CD4-positive, alpha-beta T cell treated with Interleukin-2 at 100 ng/mL for 4 hours (primary cell): ENCODE measurements at places on chromosomes 16 and 17.

- DNase-seq: no peak
Measured at GRCh38 chr17:1793447-1793806, 31.6 kb downstream of the SERPINF1 start.

DNA sequence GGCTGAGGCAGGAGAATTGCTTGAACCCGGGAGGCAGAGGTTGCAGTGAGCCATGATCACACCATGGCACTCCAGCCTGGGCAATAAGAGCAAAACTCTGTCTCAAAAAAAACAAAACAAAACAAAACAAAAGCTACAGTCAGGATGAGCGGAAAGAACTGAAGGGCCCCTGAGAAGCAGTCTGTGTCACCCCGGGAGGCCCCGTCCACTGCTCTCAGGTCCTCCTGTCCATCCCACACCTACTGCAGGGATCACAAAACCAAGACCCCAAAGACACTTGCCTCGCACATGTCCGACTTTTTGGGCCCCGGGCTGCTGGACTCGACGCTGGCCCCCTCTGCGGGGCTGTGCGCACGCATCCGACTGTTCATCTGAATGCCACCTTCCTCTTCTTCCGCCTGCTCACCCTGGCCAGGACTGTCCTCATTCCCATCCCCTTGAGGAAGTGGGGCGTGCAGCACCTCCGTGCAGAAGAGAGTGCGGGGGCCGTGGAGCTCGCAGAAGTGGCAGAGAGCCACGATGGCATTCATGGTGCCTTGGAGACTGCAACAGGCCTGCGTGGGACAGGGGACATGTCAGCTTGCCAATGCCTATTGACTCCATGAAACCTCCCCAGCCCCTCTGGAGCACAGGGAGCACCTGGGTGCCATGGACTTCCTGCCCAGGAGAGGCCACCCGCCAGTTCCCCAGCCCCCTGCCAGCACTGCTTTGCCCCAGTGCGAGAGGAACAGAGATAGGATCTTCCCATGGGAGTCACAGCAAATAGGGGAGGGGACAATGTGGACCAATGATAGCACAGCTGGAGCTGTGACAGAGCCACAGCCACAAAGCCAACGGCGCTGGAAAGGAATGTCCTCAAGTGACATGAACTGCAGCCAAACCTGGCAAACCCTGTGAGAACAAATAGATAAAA lies 9.1 kb downstream of the FLCN start:
- no peak for DNase-seq

- no peak for DNase-seq
Measured at GRCh38 chr16:73794994-73795393, 501.6 kb upstream of the PSMD7 start.

GRCh38 chr16:85626191-85626981 lies 13.3 kb downstream of the GSE1 start:
- no peak for DNase-seq

DNA sequence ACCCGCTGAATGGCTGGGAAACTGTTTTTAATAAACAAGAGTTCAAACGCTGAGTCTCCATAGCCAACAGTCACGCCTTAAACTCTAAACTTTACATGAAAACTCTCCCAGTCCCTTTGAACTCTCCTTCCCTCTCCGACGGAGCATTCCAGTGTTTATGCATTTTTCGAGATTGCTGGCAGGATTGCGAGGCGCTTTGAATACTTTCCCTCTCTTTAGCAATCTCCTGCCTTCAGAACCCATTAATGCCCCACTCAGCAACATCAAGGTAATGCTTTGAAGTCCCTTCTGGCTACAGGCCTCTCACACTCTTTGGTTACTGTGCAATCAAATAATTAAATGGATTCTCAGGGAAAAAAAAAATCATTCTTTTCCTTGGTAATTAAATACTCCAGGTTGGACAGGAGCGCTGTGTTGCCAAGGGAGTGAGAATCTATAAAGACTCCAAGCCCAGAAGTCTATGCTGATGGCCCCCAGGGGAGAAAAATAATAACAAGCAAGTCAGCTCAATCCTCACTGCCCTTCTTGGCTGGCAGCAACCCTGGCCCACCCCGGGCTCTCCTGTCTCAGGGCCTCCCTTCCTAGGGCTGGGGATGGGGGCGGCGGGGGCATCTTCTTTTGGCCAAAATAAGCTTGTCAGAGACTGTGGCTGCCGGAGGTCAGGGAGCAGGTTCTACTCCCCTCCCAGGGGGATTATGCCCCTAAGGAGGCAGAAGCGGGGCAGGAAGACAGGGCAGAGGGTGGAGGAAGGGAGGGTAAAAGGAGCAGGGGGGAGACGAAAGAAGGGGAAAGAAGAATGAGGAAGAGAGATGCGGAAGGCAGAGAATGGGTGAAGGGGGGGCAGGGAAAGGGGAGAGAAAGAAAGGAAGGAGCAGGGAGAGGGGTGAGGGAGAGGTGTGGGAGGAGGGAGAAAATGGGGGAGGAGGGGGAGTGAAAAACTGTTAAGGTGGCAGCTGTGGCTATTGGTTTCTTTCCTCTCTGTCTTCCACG lies 45.2 kb downstream of the AXIN2 start:
- no peak for DNase-seq

DNA sequence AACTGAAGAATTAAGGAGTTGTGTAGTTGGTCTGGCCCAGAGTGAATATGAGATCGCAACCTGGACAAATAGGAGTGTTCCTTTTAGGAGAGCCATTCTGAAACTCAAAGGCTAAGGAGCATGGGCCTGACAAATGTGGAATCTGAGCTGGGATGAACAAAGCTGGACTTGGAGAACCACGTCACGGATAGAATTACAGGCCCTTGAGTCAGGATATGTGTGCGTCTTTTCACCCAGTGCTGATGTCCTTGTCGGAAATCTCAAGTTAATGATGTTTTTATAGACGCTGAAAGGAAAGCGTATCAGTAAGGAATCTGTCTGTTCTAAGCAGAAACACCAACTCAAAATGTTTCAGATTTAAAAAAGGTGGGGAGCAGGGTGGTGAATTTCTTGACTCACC lies 173.8 kb upstream of the ZKSCAN2 start:
- DNase-seq: no peak

DNA sequence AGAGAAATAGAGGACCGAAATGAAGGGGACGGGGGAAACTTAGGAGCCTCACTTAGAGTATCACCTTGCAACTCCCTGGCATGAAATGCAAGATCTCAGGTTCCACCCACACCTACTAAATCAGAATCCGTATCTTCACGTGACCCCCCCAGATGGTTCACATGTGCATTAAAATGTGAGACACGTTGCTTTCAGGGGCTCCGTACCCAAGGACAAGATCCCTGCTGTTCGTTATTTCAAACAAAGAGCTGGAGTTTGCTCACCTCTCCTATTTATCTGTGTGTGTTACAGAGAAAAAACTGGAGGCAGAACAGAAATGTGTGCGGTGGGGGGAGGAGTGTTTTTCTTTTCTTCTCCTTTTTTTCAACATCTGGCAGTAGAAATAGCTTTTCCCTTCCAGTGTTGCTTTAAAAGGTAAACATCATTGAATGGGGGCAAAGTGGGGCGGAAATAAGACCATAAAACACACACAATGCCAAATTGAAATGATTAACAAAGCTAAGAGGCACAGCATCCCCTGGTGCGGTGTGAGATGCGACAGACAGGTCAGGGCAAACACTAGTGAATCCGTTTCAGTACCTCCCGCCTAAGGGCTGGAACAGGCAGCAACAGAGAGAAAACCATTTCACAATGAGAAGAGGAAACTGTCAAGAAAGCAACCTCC lies 145.4 kb downstream of the SOX9 start:
- no peak for DNase-seq

DNA sequence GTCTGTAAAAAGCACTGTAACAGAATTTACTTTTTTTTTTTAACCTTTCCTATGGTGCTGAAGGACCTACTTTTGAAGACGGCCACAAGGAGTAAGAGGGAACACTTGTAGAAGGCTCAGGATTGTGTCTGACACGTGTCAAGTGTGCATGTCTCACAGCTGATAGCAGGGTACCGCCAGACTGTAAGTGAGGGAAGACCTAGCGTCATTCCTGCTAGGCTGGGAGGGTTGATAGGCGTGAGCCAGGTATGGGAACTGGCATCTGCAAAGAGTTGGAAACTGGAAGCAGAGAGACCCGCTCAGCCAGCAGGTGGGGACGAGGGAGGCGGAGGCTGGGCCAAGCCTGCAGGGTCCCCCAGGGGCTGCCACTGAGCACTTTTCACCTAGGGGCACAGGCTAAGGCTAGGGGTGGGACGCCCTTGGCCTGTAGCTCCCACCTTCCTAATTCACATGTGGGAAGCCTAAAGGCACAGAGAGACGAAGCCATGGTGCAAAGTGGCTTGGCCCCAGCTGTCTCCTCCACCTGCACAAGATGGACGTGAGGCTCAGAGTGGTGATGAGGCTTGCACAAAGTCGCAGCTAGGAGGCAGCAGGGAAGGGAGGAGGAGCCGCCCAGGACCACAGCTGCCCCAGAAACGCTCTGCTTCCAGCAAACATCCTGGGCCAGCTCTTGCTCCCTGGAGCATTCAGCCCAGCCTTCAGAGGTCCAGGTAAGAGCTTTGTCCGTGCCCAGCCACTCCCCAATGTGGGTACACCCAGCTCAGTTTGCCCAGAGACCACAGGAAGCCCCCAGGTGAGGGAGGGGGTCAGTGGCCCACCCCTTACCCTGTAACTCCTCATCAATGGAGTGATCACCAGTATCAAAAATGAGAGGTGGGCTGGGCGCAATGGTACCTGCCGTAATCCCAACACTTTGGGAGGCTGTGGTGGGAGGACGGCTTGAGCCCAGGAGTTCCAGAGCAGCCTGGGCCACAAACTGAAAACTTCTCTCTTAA lies 18.9 kb downstream of the VASN start:
- no peak for DNase-seq

- DNase-seq: no peak
Measured at GRCh38 chr17:2262135-2262587, 41.4 kb downstream of the SMG6 start.

- no peak for DNase-seq
Measured at GRCh38 chr17:42179911-42180410, 981 bp downstream of the KCNH4 start.

GRCh38 chr17:55587608-55588139 lies 76.4 kb upstream of the SMIM36 start:
- DNase-seq: no peak
